ENCODE measurements at places on chromosomes 12 and 14.

GRCh38 chr14:62103464-62103863, 341.2 kb downstream of the SNAPC1 start:
- DNase-seq = no peak

GRCh38 chr12:80670214-80670613, 37.2 kb upstream of the MYF6 start:
- no peak for DNase-seq

DNA sequence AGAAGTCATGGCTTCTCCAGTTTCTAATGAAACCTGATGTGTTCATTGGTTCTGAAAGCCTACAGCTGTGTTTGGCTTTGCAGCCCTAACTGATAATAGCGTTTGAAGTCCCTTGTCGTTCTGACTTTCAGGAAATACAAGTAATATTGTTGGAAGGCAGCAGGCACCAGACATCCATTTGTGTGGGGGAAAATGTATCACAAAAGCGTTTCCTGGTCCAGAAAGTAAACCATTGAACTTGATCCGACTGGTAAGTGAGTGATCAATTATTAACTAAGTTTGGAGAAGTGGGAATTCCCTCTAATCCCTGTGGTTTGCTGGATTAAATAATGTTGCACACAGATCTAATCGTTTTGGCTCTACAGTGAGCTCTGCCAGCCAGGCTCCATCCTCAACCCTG, 77.3 kb upstream of the LTA4H start:
- DNase-seq = no peak

GRCh38 chr12:117662220-117662619, 300.8 kb upstream of the NOS1 start:
- DNase-seq = no peak

Data from mesothelial cell of epicardium (in vitro differentiated cells).